ENCODE measurements at places on chromosomes 7 and 10. TPM values are rescaled to one million over a fixed set of nuclear protein-coding genes. Genes with fewer than 3 reads are reported as not detected.

Gene KIAA1549
- total RNA-seq: 24.4 TPM

DNA sequence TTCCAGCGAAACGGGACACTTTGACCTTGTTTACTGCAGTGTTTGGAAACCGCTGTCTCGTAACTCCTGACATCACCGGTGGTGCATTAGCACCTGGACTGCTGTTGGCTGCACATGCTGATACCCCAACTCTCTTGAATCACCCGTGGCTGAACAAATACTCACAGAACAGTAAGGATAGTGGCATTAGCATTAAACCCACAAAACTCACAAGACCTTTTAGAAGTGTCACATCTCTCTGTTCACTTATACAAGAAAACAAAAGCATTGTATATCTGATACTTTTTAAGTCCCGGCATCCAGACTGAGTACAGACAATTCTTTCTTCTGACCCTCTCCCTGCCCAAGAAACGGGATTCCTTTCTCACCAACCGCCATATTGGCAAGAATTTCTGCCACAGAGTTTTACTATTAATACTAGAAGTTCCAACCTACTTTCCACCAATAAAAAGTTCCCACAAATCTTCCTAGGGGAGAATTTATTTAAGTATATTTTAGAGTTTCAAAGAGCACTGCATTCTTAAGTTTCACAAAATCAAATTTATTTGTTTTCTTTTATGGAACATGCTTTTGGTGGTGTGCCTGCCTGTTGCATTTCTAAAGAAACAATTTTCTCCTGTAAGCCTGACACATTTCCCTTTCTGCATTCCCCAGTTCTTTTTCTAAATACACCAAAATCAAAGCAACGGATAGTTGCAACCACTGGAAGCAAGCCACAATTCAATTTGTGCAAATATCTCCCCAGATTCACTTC, 208.4 kb upstream of the KLF14 start:
- no peak for DNase-seq

GRCh38 chr10:24793648-24794379, 70.1 kb upstream of the ARHGAP21 start:
- DNase-seq: no peak

GRCh38 chr10:61633665-61634064, 29.1 kb upstream of the CABCOCO1 start:
- DNase-seq: no peak

GRCh38 chr7:41696323-41696916, 6.5 kb downstream of the INHBA start:
- DNase-seq: no peak

GRCh38 chr7:30206942-30207341, 72.2 kb downstream of the MTURN start:
- no peak for DNase-seq

Measured in type B pancreatic cell (in vitro differentiated cells).